ENCODE measurements at places on chromosomes 12 and 14. TPM values are rescaled to one million over a fixed set of nuclear protein-coding genes. Genes with fewer than 3 reads are reported as not detected.
A peak's percentile ranks its signal among the peaks of the same experiment; 100 is the strongest.

LAG3 gene
- not detected for polyA plus RNA-seq

PLXNC1 gene
- 4.9 TPM for polyA plus RNA-seq

SERPINA12 gene
- polyA plus RNA-seq, result not detected

RTL1 gene
- not detected for polyA plus RNA-seq

RFX4 gene
- not detected for polyA plus RNA-seq

CCDC175 gene
- polyA plus RNA-seq, result not detected

TAS2R30 gene
- polyA plus RNA-seq, result not detected

DNA sequence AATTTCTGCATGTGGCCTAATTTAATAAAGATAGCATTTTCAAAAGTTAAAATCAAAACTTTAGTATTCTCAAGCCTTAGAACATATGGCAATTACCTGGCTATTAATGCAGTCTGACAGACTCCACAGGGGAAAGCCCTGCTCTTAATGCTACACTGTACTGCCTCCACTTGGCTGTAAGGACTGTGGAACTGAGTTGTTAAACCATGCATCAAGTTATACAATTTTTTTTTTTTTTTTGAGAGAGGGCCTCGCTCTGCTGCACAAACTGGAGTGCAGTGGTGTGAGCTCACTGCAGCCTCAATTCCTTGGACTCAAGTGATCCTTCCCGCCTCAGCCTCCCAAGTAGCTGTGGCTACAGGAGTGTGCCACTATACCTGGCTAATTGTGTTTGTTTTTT, 19.0 kb upstream of the NDUFA12 start:
- H3K4me3 ChIP-seq, result no peak overlapping the region
- H3K36me3 ChIP-seq, result peaks cover 12% of the 10 kb centered on the region
- DNase-seq, result no peak
- H3K27ac ChIP-seq, result no peak overlapping the region
- H3K27me3 ChIP-seq, result no peaks in the 10 kb centered on the region

DNA sequence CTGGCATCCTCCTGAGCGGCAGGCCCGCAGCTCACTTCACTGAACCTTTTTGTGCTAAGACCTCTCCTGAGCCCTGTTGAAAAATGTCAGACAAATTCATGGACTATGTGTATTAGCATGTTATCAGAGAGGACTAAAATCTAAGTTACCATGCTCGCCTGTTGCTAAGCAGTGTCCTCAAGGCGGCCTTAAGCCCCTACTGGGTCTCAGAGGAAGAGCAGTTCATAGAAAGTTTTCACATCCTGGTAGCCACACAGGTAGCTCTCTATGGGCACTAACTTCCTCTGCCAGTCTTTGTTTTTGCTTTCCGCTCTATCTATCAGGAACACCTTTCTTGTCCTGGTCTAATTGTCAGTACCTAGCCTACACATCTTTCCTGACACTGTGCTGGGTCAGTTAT, 306.6 kb upstream of the MIS18BP1 start:
- DNase-seq, result no peak
- no peak overlapping the region for H3K4me3 ChIP-seq
- H3K27me3 ChIP-seq, result no peaks in the 10 kb centered on the region
- no peaks in the 10 kb centered on the region for H3K4me1 ChIP-seq
- H3K27ac ChIP-seq, result no peak overlapping the region

- no peak for DNase-seq
- H3K4me1 ChIP-seq, result peaks cover 12% of the 10 kb centered on the region
- H3K36me3 ChIP-seq, result no peaks in the 10 kb centered on the region
- H3K27ac ChIP-seq, result peak overlapping the region; percentile 95
Observed at GRCh38 chr14:63760014-63760413, 32.1 kb upstream of the SGPP1 start.

- H3K27ac ChIP-seq, result no peak overlapping the region
- no peak overlapping the region for H3K4me3 ChIP-seq
- H3K4me1 ChIP-seq, result peaks cover 20% of the 10 kb centered on the region
- H3K27me3 ChIP-seq, result peaks cover 55% of the 10 kb centered on the region
- no peaks in the 10 kb centered on the region for H3K36me3 ChIP-seq
Observed at GRCh38 chr12:54128416-54128815, 60.4 kb downstream of the SMUG1 start.

GRCh38 chr12:121089031-121089812, 43.5 kb upstream of the P2RX7 start:
- H3K27ac ChIP-seq, result no peak overlapping the region
- DNase-seq, result no peak
- H3K4me1 ChIP-seq, result peaks cover 19% of the 10 kb centered on the region

- no peaks in the 10 kb centered on the region for H3K36me3 ChIP-seq
- H3K27ac ChIP-seq, result no peak overlapping the region
- peaks cover 18% of the 10 kb centered on the region for H3K27me3 ChIP-seq
- H3K4me1 ChIP-seq, result peaks cover 13% of the 10 kb centered on the region
Observed at GRCh38 chr14:59969319-59969718, 49.4 kb downstream of the LRRC9 start.

DNA sequence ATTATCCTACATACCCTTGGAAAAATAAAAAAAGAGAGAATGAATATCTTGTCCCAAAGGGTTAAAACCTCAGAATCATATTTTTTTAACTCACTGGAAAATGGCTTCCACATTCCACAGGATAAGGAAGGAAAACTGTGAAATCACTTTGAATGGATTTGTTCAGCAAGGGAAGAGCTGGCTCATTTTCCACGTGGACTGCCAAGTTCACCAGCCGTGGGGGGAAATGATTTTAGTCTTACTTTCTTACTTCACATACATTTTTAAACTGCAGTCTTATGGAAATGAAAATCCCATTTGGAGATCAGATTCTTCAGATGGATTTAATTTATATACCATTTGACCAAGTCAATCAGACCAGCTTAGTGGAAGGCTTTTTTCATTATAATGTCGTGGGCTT, 29.9 kb upstream of the AEBP2 start:
- no peaks in the 10 kb centered on the region for H3K4me1 ChIP-seq
- DNase-seq, result no peak
